Activated T-helper 1 cell treated with anti-CD3 and anti-CD28 coated beads, Interleukin-2, amount 50 U/mL, for 16 hours (primary cell): ENCODE measurements at places on chromosomes 1 and 21.

GRCh38 chr1:9112961-9113880 lies 15.7 kb downstream of the GPR157 start:
- no peak for DNase-seq

DNA sequence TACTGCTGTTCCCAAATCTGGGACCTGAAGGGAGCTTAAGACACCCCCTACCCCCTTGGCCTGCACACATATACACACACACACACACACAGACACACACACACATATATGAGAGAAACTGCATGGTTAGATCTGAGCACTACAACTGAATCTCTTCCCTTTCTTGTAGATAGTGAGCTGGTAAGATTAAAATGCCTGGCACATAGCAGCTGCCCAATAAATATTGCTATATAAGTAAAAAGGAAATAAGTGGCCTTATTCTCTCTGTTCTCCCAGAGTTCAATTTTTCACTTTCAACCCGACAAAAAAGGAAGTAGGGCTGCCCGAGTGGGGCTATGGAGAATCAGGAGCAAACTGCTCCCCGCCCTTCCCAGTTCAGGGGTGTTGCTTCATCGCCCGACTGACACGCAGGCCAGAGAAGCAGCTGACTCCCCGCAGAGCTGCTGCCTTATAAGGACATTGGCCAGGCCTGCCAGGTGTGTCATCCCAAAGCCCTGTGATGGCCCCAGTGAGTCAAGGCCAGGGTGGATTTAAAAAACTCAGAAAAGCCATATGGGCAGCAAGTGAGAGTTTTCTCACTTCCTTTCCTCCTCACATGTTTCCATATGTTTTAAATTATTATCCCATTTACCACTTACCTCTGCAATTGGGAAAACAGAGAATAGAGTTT lies 106.5 kb upstream of the SLC44A3 start:
- DNase-seq = no peak

DNA sequence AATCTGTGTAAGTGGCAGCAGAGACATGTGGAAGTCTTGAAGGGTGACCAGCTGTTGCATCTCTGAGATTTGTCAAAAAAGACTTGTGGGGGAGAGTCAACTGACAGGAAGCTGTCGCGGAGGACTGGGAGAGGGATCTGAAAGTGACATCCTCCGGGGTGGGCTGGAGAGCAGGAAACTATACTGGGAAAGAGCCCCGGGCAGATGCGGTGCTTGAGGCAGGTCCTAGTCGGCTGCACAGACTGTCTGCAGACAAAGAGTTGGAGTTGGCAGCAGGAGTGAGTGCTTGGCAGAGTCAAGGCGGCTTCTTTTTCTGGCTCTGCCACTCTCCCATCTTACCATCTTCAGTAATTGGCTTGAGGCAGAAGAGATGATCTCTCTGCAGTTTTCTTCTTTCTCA lies 294.0 kb upstream of the C1orf87 start:
- DNase-seq = no peak

- no peak for DNase-seq
Measured at GRCh38 chr1:226985839-226986463, 45.9 kb downstream of the COQ8A start.

- DNase-seq = no peak
Measured at GRCh38 chr1:183871142-183871541, 66.2 kb downstream of the RGL1 start.

DNA sequence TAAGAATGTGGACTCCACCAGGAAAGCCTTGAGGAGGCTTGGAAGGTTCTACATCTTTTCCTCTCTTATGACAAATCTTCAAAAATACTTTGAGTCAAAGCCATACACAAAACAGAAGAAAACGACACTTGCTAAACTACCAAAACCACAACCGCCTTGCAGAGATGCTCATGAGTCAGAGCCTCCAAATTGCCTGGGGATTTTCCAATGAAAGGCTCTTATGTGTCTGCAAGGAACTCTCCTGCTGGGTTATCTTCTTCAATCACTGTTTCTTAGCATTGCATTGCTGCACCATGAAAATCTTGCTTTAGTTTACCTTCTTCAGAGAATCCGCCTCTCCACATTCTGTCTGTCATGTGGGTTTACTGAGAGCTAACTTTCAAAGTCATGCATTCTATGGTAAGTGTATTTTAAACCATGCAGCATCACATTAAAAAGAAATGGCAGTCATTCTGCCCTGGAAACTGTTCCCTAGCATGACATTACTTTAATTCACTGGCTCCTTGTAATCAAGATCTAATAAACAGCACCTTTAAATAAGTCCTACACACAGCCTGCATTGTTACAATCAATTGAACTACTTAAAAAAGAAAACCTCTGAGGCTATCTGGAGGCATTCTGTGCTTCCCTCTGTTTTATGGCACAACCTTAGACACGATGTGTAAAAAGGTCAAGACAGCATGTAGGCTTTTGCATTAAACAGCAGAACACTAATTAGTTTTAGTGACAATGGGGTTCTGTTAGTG lies 210.0 kb upstream of the FOXD3 start:
- DNase-seq = no peak

DNA sequence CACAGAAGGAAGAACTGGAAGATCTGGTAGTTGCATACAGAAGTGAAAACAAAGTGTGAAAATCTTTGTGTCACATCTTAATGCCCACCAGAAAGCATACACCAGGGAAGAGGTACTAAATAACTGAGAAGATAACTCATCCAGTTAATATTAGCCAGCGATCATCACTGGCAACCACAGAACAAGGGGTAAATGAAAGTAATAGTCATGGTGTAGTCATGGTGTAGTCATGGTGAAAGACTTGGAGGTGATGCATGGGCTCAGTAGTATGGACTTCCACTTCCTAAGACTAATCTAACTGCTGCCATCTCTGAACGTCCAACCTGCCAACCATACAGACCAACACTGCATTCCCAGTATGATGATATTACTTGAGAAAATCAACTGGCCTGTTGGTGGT lies 481.2 kb upstream of the NR5A2 start:
- DNase-seq = no peak

GRCh38 chr1:119703666-119704450 lies 7.9 kb upstream of the PHGDH start:
- no peak for DNase-seq

DNA sequence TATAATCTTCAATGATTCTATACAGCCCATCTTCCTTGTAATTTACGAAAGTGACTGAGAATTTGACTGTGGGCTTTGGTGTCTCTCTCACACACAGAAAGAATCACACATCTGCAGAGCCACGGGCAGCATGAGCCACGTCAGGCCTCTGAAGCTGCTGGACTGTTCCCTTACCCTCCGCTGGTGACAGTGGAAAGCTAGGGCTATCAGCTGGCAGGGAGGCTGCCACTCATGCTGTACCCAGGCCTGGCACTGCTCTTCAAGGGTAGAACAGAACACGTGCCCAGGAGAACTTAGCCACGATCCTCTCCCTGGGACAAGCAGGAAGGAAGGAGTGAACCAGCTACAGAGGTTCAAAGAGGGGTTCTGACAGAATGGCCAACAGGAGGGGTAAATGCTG lies 90.7 kb downstream of the JAK1 start:
- DNase-seq = no peak

- no peak for DNase-seq
Measured at GRCh38 chr1:70091811-70092210, 113.6 kb downstream of the LRRC40 start.

- no peak for DNase-seq
Measured at GRCh38 chr1:223008808-223009207, 134.2 kb downstream of the TLR5 start.

DNA sequence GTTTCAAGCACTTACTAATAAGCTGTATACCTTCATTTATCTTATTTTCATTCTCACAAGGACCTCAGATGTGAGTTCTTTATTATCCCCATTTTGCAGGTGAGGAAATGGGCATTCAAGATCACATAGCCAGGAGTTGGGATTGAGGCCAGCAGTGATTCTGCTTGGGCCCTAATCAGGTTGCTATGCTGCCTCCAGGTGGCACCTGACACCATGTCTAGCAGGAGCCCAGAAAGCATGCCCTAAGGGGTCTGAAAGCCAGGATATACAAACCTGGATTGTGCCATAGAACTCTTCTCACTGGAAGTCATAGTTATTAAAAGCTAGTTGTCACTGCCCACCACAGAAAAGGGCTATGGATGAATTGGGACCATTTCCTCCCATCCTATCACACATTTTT lies 61.1 kb downstream of the FYB2 start:
- DNase-seq = no peak

DNA sequence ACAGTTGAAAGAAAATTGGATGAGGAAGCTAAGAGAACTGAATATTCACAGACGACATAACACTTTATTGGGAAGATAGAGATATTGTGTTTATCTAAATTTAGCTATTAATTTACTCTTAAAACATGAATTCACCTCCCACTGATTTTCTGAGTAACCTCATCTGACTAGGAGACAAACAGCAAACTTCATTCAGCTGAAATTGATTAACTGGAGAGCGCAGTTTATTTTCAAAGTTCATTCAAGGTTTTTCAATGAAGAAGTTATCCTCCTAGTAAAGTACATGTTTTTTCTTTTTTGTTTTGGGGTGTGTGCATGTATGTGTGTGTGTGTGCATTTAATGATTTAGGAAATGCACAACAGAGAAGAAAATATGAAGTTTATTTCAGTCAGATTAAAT lies 215.0 kb downstream of the KCNT2 start:
- no peak for DNase-seq

DNA sequence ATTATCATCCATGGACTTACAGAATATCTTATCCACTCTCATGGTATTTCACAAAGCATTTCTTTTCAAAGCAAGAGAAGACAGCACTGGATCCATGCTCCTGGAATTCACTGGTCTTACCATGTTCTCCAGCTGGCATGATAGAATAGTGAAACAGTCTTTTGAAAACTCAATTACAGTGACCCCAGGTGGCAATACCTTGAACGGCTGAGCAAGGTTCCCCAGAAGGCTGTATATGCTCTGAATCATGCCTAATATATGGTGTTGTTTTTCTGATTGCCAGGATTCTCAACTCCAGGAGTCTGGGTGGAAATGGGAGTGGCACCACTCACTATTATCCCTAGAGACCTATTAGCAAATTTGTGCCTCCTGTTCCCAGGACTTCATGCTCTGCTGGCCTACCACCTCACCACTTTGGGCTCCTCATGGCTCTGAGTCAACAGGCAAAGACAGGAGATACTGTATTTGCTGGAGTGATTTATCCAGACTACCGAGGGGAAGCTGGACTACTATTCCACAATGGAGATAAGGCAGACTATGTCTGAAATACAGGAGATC lies 87.6 kb downstream of the CATSPERE start:
- DNase-seq = no peak

DNA sequence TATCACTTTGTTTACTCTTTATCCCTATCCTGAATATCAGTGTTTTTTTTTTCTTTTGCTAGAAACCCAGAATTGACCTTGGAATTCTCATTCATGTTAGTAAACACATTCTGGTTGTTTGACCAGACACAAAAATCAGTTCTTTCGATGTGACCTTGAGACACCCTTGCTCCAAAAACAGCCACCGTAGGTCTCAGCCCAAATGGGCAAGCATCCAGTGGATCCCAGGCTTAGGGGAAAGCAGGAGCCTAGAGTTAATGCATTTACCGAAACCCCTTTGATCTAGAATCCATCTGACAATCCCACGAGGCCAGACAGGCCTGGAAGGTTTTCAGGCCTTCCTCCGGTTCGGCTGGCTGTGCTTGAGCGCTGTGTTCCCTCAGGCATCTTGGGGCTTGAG lies 47.6 kb downstream of the IRF2BP2 start:
- no peak for DNase-seq
